ENCODE measurements at places on chromosomes 11 and 22.

- no peak for DNase-seq
Observed at GRCh38 chr11:112778877-112779266, 182.3 kb upstream of the NCAM1 start.

DNA sequence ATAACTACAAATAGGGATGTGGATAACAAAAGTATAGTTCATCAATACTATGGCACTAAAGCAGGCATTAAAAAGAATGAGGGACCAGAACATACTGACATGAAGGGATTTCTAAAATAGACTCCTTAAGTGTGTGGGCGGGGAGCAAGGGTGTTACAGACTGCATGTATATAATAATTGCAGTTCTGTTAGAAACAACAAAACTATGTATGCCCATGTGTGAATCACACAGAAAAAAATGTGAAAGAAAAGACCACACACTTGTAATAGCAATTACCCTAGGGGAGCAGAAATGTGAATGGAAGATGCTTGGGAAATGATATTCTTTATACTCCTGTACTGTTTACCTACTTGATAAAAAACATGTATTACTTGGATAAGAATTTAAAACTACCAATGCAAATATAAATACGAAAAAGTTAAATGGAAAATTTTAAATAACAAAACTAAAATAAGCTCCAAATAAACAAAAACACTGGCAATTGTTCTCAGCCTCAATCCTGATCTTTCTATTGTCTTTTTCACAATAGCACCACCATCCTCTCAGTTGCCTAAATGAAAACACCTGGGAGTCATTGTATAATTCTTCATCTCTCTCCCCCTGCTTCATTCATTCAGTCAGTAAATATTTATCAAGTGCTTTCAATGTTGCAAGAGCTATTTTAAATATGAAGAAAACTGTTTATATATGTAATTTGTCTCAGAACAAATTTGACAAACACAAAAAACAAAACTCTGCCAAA lies 129.8 kb downstream of the FCHSD2 start:
- DNase-seq, result no peak

- no peak for DNase-seq
Observed at GRCh38 chr11:118786657-118787056, 4.3 kb downstream of the DDX6 start.

DNA sequence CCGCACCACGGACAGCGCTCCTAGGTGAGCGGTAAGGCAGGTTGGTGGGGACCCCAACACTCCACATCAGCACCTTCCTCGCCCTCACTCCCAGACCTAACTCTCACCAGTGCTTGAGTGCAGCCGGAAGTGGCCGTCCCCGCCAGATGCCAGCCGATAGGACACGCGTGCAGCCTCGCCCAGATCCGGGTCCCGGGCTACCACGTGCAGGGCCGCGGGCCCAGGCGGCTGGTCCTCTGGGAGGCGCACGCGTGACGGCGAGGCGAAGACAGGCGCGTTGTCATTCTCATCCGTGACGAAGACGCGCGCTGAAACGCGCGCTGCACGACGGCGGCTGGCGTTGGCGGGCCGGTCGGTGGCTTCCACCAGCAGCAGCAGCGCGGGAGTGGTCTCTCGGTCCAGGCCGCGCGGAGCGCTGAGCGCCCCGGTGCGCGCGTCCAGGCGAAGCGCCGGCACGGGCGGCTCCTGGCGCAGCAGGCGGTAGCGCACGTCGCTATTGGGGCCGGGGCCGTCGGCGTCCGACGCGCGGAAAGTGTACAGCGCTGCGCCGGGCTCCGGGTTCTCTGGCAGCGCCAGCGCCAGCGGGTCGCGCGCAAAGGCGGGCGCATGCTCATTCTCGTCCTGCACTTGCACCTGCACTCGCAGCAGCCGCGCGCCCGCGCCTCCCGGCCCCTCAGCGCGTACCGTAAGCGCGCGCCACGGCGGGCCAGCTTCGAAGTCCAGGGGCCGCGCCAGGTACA lies 10.8 kb upstream of the TPP1 start:
- DNase-seq, result no peak

- no peak for DNase-seq
Observed at GRCh38 chr22:43976861-43977795, 21.9 kb downstream of the SAMM50 start.

DNA sequence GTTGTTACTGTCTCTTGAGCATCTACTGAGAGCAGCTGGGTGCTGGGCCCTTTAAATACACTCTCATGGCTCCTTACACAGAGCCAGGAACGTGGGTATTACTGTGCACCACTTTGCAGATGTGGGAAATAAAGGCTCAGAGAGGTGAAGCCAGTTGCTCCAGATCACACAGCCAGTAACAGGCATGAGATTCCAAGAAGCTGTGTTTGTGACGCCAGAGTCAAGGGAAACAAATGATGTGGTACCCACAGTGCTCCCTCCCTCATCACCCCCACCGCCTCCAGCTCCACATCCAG lies 1.4 kb upstream of the PRDM11 start:
- no peak for DNase-seq

DNA sequence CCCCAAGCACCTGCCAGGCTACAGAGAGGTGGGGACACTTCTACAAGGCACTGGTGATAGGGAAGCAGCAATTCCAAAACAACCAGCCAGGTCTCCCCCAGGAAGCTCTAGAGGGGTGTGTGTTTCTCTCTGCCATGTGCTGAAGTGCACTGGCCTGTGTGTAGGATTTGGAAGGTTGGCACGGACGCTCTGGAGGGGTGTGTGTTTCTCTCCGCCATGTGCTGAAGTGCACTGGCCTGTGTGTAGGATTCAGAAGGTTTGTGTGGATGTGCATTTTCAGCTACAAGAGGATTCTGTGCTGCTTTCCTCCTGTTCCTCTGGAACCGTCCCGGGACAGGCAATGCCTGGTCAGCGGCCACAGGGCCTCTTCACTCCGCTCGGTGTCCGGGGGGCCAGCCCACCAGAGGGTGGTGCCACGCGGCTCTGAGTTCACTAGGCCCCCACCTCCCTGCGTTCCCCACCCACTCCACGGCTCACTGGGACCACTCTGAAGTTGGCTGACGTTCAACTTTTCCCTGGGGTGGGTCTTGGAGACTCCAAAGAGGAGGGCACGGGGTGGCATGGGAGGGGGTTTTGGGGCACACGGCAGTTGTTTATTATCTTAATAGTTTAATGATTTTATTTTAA lies 552.8 kb downstream of the BRD1 start:
- DNase-seq, result no peak

DNA sequence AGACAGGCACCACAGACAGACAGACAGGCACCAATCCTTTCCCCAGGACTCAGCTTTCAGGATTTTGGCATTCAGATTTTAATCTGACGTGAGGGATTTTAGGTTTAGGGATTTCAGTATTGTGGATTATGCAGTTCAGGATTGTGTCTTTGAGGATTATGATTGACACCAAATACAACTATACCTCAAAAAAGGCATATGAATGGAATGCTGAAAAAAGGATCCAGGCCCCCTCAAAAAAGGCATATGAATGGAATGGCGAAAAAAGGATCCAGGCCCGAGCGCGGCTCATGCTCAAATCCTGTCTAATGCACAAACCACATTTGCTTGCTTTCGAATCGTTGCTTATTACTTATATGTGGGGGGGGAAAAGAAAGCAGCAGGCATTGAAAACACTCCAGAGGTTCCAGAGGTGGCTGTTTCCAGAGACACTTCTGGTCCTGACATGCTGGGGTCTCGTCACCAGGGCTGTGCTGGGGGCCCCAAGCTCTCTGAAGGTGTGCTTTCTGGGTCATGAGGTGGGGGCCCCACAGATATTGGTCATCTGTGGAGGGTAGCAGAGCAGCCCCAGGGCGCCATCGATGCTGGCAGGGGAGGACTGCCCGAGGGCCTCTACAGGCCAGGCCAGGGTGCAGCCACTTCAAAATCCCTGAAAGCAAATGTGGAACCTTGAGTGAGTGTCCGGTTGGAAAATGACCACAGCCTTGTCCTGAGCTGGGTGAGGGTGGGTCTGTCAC lies 16.8 kb upstream of the OSBPL5 start:
- no peak for DNase-seq

DNA sequence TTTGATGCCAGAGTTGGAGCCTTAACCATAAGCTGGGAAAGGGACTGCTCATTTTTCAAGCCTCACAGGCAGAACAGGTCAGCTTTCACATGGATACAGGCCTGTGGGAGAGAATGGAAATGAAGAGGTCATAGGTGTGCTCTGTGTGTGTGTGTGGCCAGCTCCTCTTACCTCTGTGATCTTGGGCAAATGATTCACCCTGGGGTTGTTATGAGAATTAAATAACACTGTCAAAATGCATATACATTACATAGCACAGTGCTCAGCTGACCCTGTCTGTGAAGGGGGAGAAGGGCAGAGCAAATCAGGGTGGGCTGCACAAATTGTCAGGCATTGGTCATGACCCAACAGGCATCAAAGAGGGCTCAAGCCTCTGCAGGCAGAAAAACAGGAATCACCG lies 372.5 kb downstream of the TENM4 start:
- no peak for DNase-seq

- DNase-seq, result no peak
Observed at GRCh38 chr11:131095511-131096185, 179.4 kb upstream of the SNX19 start.

DNA sequence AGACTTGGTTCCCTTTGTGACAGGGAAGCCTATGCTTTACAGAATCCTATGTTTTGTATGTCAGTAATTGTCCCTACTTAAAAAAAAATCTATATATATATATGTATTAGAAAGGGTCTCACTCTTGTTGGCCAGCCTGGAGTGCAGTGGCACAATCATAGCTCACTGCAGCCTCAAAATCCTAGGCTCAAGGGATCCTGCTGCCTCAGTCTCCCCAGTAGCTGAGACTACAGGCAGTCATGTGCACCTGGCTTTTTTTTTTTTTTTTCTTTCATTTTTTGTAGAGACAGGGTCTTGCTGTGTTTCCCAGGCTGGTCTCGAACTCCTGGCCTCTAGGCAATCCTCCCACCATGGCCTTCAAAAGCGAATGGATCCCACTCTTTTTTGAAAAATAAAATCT lies 2.1 kb upstream of the NEAT1 start:
- no peak for DNase-seq

- DNase-seq, result peak; percentile 62
Observed at GRCh38 chr22:36331912-36332622, 55.7 kb downstream of the MYH9 start.

DNA sequence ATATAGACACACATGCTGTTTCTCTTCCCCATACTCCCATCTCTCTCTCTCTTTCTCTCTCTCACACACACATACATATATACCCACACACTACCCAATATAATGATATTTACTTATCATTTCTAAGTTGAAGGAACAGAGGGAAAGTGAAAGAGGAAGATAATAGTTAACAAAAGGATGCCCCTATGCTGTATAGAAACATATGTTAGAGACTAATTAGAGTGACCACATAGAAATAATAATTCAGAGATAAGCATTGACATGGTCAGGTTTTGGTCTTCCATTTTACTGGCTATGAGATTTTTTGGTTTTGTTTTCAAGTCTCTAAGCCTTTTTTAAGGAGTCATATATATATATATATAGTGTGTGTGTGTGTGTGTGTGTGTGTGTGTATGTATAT lies 445.7 kb upstream of the CHORDC1 start:
- no peak for DNase-seq

- no peak for DNase-seq
Observed at GRCh38 chr11:60459345-60459744, 3.7 kb downstream of the MS4A1 start.

DNA sequence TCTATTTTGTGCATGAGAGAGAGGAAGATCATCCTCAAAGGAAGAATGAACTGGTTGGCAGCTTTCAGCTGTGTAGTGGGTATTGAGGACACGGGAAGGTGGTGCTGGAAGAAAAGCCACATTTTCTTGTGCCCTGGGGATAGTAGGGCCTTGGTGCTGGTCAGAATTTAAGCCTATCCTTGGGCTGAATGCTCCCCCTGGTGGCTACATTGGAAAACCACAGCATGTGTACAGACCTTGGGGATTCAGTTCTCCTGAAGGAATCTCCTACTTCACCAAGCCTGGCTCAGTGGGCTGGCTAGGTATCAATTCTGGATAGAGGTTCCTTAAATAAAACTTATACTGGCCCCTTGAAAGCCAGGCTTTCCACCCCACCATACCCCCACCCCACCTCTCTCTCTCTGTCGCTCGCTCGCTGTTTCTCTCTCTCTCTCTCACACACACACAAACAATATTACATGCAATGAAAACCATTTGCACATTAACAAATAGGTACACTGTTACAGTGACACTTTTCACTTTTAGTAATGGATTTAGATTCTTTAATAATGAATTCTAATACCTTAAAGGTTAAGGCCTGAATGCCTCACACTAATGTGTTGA lies 2.8 kb upstream of the OR51M1 start:
- DNase-seq, result peak; percentile 12

DNA sequence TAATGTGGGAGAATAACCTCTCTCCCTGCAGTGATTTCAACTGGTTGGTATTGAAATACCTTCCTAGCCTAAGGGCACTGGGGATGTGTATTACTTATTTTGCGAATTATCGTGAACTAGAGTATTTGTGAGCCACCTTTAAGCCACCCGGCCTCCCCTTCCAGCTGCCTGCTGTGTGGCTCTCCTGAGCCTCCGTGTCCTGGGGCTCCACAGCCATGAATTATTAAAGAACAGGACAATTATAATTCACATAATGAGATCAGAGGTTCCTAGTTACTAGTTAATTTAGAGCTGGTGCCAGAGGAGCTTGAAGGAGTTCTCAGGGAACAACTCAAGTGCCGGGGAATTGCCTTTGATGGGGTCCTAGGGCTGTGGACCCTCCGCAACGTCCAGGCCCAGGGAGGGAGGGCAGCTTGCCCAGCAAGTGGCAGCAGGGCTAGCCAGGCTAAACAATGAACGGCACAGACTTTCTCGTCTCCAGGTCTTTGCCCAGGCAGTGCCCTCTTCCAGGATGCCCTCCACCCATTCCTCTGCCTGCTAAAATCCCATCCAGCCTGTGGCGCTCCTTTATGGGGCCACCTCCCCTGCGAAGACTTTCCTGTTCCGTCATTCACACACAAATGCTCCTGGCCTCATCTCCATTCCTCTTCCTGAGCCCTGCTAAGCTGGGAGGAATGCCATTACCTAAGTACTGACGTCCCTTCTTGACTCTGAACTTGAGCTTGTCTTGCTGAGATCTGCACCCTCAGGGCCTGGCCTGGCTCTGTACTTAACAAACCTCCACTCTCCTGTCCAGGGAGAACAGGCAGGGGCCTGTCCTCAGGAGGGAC lies 91.5 kb downstream of the RTL6 start:
- DNase-seq, result no peak
